Naive thymus-derived CD8-positive, alpha-beta T cell (primary cell): ENCODE measurements at places on chromosomes 7 and 10.
A peak's percentile ranks its signal among the peaks of the same experiment; 100 is the strongest.

GRCh38 chr7:55065079-55065478 is 46.3 kb downstream of the EGFR start:
- no peak for DNase-seq

- no peak for DNase-seq
These were observed 47.7 kb upstream of the NRP1 start for GRCh38 chr10:33382216-33382600.

GRCh38 chr10:124894569-124895215 is 47.2 kb upstream of the ZRANB1 start:
- DNase-seq: no peak

GRCh38 chr10:25080880-25081581 is 64.6 kb downstream of the THNSL1 start:
- DNase-seq: peak; percentile 43

DNA sequence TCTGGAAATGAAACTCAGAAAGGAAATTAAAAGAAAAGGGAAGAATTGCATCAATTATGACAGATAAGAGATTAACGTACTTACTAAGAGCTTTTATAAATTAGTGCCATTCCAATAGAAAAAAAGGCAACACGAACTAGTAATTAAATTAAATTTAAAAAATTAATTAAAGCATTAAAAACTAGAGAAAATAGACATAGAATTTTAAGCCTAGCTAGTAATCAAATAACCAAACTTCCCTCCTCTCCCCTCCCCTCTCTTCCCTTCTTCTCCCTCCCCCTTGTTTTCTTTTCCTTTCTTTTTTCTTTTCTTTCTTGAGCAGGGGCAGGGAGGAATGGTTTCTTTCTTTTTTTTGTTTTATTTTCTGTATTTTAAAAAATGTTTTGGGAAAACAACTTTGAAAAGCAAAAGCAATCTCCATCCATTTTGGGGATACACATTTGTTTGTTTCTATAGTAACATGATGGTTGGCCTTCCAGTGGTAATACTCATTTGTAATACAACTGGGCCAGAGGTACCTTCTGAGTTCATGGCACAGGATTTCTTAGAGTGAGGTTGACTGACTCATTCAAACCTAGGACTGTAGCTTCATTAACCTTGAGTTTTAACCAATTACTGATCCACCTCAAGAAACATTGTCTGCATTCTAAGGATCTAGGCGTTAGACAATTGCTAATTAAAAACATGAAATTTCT is 132.6 kb downstream of the ST7 start:
- DNase-seq: no peak

DNA sequence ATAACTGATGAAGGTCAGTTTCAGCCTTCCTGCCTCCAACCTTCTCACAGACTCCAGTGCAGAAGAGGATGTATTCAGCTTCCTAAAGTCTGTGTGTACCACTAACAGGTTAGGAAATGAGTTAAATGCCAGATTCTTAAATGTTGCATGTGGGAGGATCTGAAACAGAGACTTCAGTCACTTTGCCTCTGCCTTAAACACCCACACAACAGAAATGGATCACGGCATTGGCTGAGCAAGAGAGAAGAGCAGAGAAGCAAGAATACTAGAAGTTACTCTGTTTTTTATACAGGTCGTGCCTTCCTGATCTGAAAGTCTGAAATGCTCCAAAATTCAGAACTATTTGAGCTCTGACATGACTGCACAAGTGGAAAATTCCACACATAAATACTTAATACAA is 98.9 kb upstream of the ARHGAP21 start:
- DNase-seq: no peak

DNA sequence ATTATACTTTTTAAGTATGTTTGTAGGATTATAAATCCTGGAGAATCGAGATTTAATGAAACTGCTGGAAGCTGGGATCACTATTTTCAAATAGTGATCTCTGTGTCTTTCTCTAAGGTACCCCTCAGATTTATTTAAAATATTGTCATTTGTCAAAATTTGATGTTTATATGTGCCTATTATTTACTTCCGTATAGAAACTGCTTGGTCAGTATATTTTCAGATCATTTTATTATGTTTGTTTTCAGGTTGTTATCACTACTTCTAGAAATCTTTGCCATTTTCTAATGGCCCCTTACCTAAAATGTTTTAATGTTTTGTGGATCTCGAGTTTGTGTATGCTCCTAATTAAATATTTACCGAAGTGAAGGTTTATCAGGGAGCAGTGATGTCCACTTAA is 183.7 kb downstream of the SND1 start:
- DNase-seq: no peak

GRCh38 chr10:67603701-67604100 is 92.3 kb downstream of the CTNNA3 start:
- DNase-seq: no peak

DNA sequence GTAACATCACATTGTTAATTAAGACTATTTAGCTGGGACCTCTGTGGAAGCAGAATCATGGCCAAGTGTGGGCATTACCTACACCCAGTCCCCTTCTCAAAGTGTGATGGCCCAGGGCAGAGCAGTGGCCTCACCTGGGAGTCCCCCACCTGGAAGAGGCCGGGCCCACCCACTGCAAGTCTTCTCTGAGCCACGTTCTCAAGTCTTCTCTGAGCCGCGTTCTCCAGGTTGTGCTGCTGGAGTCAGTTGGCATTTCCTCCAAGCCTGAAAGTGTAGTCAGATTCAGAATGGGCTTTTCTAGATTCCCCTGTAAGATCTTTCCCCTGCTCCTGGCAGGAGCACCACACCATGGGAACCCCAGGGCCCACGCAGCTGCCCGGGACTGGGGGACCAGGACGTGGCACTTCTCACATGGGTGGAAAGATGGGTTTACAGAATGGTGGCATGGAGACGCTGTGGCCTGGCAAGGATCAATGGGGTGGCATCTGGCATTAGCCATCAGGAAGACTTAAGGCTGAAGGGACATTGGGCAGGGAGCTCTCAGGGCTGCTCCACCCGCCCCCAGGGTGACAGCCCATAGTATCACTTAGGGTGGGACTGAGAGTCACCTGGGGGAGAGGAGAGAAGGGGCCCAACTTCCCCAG is 68.0 kb downstream of the MKI67 start:
- DNase-seq: no peak

DNA sequence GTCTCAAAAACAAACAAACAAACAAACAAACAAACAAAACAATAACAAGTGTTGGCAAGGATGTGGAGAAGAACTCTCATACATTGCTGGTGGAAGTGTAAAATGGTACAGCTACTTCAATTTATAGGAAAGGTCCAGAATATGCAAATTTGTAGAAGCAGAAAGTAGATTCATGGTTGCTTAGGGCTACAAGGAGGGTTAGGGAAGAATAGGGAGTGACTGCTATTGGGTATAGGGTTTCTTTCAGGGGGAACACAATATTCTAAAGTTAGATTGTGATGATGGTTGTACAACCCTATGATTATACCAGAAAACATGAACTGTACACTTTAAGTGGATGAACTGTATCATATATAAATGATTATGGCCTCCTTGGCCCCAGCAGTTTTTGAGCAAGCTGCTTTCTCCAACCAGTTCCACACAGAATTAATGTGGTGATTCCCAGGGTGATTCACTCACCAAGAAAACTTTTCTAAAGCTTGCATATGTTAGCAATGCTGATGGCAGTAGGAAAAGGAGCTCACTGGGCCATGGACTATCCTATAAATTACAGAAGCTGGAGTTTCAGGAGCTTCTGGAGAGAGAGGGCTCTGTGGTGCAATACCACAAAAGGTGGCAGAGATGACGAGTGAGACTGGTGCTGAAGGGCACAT is 52.8 kb upstream of the KCNIP2 start:
- no peak for DNase-seq

DNA sequence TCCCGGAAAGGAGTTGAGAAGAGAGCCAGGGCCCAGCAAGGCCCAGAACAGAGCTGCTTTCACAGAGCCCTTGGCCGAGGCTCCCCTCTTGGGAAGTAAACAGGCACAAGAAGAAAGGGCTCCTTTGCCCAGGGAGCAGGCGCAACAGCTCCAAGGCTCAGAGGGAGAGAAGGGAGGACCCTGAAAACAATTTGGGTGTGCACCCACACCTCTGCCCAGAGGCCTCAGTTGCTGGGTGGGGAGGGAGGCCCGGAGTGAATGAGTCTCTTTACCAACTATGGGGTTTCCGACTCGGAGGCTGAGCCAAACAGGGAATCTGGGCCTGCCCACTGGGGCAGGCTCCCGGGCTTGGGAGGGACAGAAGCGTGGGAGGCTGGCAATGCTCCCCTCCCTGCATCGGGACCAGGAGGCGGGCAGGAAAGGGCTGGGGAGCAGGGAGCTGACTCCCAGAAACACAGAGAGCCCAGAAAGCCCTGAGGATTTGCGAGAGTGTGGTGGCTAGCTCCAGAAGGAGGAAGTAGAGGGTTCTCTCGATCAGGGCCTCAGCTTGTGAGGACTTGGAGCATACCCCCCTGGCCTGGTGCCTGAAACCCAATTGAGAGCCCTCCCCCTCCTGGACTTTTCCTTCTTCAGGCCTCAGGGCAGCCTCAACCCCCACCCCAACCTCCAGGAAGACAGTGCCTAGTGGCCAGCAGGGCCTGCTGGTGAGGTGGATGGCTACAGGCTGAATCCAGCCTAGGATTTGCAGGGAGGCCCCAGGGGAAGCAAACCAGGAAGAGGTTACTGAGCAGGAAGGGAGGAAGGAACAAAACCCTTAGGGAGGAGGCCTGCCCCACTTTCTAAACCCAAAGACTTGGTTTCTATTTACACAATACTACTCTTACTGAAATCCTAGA is 6.2 kb downstream of the C10orf105 start:
- no peak for DNase-seq

DNA sequence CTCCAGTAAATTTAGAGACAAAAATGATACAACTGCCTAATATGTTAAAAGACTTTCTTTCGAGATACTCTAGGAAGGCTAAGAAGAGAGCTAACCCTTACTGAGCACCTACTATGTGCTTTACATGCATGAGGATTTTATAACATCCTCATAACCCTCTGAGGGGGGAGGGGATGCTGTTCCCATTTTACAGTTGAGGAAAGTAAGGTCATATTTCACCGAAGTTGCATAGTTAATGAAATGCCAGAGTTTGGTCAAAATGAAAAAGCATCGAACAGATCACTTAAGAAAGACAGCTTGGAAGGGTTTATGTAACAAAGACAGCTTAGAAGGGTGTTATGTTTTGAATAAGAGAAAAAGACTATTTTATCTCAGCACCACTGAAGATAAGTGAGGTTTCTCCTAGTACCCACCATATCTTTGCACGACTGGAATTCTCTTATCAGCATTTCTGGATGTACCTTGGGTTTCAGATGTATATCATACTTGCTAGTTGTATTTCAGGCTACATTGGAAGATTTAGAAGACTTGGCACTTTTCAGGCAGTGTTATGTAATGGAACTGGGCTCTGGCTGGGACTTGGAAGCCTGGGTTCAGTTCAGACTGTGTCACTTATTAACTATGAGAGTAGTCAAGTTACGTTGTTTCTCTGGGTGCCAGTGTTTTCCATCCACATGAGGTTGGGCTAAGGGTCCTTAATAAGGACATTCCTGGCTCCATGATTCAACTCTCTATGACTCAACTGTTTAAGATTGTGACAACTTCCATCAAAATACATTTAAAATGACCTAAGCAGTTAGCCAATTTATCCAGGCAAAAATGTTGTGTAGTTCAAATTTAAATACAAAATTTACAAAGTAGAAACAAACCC is 6.0 kb downstream of the RHOBTB1 start:
- DNase-seq: no peak

GRCh38 chr10:27833792-27834191 is 88.2 kb upstream of the MKX start:
- no peak for DNase-seq

GRCh38 chr10:129513312-129513711 is 46.3 kb downstream of the MGMT start:
- DNase-seq: no peak

- DNase-seq: no peak
These were observed 6.9 kb upstream of the H2AZ2 start for GRCh38 chr7:44854644-44855364.

GRCh38 chr7:37283716-37284115 is 164.9 kb downstream of the ELMO1 start:
- no peak for DNase-seq

DNA sequence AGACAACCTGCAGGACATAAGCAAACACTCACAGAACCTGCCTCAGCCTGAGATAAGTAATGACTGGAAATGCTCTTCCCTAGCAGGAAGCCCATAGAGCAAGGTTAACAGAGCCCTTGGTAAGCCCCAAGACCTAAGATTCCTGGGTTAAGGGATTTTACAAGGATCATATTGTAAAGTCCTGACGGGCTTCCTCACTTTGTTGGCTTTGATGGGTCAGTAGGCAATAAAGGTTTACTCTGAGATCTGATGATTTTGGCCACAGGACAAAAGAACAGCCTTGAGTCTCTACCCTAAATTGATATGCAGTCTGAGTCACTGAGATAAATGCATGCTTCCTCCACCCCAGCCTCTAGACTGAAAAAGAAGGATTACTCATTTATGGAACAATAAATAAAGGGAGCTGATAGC is 270.8 kb downstream of the HTR7 start:
- no peak for DNase-seq

DNA sequence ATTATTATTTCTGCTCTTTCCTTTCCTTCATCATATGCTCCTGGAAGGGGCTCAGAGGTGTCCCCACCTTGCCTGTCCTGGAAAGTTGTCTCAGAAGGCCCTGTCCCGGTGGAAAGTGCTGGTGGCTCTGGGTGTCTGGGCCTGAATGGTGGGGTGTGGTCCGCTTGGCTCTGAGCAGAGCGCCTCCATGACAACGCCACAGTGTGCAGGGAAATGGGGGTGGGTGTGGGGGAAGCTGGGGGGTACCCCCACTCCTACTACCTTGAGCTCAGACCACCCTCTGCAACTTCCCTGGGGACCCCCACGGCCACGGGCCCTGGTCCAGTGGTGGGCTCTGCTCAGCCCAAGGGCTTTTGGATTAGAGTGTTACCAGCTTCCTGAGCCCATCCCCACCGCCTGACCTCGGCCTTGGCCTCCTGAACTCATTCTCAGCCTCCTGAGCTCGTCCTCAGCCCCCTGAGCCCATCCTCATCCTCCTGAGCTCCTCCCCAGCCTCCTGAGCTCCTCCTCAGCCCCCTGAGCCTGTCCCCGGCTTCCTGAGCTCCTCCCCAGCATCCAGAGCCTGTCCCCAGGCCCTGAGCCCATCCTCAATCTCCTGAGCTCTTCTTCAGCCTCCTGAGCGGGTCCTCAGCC is 106.4 kb upstream of the FAM20C start:
- no peak for DNase-seq

DNA sequence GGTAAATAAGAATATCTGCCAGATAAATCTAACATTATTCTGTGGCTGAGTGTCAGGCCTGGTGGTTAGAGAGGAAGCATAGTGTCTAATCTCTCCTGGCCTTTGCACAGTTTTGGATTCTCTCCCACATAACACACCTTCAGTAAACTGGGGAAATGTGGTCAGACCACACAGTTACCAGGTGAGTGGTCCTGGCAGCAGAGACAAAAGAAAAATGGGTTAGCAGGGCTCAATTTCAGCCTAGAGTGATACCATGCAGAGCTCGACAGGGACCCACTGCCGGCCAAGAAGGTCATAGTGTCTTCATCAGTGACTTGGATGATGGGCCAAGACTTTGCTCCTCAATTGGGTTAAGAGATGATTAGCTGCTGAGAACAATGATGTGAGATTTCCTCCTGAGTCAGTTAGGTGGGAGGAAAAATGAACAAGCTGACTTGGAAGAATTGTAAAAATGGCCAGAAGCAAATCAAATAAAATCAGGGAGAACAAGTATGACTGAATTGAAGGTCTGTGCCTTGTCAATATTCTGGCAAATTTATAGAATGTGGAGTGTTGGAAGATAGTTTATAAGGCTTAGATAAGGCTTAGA is 69.2 kb upstream of the EFCAB10 start:
- DNase-seq: no peak
